NCI-H1092 (cell line): ENCODE measurements at places on chromosomes 7 and 10.

- DNase-seq, result no peak
Observed at GRCh38 chr7:130777426-130777825, 43.4 kb upstream of the KLF14 start.

DNA sequence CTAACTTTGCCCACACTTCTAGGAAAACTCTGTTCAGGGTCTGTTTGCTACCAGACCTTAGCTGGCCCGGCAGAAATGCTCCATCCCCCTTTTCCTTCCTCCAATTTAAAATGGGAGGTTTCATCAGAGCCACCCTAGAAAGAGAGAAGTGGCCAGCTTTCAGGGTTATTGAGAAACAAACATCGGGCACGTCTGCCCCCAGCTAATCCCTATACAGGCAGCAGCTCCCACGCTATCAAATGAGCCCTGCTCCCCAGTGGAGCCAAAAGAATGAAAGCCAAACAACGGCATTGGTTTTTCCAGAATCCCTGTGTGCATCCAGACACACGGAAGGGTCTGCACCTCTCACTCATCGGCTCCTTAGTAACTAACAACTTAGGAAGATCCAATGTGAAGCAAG is 132.5 kb downstream of the GRID1 start:
- DNase-seq, result no peak

DNA sequence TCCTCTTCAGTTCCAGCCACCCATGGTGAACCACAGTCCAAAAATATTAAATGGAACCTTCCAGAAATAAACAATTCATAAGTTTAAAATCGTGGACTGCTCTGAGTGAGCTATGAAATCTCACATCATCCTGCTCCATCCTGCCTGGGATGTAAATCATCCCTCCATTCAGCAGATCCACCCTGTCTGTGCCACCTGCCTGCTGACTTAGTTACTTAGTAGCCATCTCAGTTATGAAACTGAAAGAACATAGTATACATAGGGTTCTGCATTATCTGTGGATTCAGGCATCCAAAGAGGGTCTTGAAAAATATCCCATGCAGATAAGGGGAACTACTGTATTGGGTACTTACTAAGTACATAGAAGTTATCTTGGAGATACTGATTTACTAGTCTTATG is 89.0 kb downstream of the ST8SIA6 start:
- DNase-seq, result no peak

- DNase-seq, result no peak
Observed at GRCh38 chr7:123573896-123574467, 16.4 kb upstream of the NDUFA5 start.

- DNase-seq, result no peak
Observed at GRCh38 chr7:26397796-26398426, 106.2 kb downstream of the SNX10 start.

DNA sequence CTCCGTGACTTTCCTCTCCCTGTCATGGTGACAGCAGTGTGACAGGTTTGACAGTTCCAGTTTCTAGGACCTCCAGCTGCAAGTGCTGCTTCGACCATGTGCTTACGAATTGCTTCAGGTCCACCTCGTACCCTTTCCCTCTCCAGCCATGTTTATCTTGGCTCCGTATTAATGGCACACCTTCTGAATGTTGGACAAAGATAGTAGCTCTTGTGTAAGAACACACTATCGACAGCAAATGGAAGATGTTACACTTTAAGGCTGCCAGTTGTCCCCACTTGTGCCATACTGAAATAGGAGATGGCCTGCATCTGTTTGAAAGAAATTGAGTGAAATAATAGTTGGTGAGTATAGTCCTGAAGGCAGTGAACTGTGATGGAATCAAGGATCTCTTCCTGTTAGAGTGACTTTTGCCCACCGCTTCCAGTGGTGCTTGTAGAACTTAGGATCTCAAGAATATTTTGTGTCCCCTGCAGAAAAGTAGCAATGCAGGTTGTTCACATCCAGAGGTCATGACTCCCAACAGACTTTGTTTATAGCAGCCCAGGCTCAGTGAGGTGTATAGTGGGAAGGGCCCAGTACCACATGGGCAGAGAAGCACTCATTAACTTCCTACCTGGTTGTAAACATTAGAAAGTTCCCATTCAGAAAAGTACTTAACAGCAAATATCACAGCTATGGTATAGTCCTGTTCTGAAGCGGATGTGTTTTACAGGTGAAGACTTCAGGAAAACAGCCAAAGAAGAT is 629.7 kb upstream of the GALNT17 start:
- no peak for DNase-seq

GRCh38 chr7:8217200-8218068 is 44.5 kb downstream of the ICA1 start:
- peak; percentile 82 for DNase-seq
